NCI-H524 treated with DMSO at 0.1 percent for 48 hours (cell line): ENCODE measurements at places on chromosomes 11 and 22.

- no peak for DNase-seq
Observed at GRCh38 chr22:39738746-39739145, 154.8 kb downstream of the ENTHD1 start.

GRCh38 chr22:44582016-44582415 lies 84.0 kb upstream of the RTL6 start:
- DNase-seq, result no peak

GRCh38 chr22:49533886-49534285 lies 293.8 kb downstream of the BRD1 start:
- DNase-seq, result no peak

GRCh38 chr11:132475026-132475425 lies 1057.3 kb downstream of the OPCML start:
- DNase-seq, result no peak

GRCh38 chr11:1641096-1641495 lies 11.5 kb downstream of the KRTAP5-5 start:
- DNase-seq, result no peak
